ENCODE measurements at places on chromosomes 2 and 18. TPM values are rescaled to one million over a fixed set of nuclear protein-coding genes. Genes with fewer than 3 reads are reported as not detected.

The TCF7L1 gene
- 8.3 TPM for total RNA-seq

The DAW1 gene
- 1.1 TPM for total RNA-seq

The HSPE1 gene
- total RNA-seq: 45.0 TPM

The RFTN2 gene
- 18.9 TPM for total RNA-seq

The LYG2 gene
- not detected for total RNA-seq

The IL36RN gene
- total RNA-seq: not detected

The RAPH1 gene
- 44.8 TPM for total RNA-seq

The FOXI3 gene
- total RNA-seq: not detected

The ESPNL gene
- not detected for total RNA-seq

The HSBP1L1 gene
- total RNA-seq: 11.6 TPM

The NYAP2 gene
- not detected for total RNA-seq

The MARCO gene
- total RNA-seq: 13.7 TPM

DNA sequence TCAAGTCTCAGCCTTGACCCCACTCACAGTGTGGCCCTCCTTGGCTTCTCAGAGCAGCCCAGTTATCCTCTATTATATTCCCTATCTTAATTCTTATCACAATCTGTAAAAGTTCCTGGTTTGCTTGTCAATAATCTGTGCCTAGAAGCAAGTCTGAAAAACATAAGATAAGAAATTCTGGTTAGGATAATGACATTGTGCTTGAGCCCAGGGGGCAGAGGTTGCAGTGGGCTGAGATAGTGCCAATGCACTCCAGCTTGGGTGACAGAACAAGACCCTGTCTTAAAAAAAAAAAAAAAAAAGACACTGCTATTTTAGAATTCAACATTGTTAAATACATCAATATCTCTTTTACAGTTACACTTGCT is 63.9 kb downstream of the TMEM131 start:
- H3K4me1 ChIP-seq: peaks cover 36% of the 10 kb centered on the region

- H3K4me3 ChIP-seq: no peak overlapping the region
- H3K27me3 ChIP-seq: no peaks in the 10 kb centered on the region
- no peak for DNase-seq
- no peaks in the 10 kb centered on the region for H3K4me1 ChIP-seq
- no peaks in the 10 kb centered on the region for H3K36me3 ChIP-seq
Measured at GRCh38 chr2:8620611-8621382, 61.1 kb upstream of the ID2 start.

DNA sequence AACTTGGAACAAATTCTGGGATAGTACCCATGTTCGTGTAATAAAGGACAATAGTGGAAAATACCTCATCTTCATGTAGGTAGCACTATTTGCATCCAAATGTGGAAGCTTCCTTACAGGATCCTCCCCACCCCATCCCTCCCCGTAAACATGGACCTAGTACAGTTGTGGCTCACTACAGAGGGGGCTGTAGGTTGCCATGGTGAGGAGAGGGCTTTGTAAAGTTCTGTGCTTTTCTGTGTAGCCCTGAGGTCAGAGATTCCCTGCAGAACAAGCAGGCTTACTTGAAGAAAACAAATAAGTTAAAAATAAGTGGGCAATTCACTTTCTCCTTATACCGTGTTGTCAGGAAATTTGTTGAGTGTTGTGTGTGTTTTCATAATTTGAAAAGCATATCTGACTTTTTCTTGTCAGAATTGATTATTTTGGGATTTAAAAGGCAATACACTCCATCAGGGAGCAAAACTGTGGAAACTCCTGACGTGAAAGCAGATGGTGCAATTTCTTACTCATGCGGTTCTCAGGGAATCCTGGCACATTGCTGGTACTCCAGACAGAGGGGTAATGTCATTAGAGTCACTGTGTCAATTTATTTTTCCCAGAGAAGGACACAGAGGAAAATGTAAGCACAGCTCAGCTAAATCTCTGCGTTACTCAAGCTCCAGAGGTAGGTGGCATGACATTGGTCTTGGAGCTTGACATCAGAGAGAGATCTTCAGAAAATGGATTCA is 174.2 kb upstream of the LHCGR start:
- no peaks in the 10 kb centered on the region for H3K36me3 ChIP-seq
- H3K4me3 ChIP-seq: no peak overlapping the region
- no peaks in the 10 kb centered on the region for H3K27me3 ChIP-seq
- no peak overlapping the region for H3K27ac ChIP-seq
- DNase-seq: no peak

GRCh38 chr2:170014769-170015168 is 163.2 kb upstream of the MYO3B start:
- no peak overlapping the region for H3K27ac ChIP-seq
- H3K27me3 ChIP-seq: no peaks in the 10 kb centered on the region
- DNase-seq: no peak
- H3K36me3 ChIP-seq: no peaks in the 10 kb centered on the region
- no peak overlapping the region for H3K4me3 ChIP-seq

DNA sequence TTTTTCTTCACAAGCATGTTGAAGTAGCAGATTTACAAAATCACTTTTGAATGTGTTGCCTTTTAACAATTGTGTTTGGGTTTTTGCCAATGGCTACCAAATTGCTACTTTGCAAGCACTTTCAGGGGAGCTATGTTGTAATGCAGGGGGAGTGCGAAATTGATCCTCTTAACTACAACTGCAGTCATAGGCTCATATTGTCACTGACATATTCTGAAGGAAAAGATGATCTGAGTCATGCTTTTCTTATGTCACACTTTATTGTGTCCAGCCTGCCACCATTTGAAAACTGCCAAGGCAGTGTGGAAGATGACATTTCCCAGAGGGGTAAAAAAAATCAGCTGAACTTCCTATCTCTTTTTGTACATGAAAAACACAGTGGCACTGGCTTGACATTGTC is 74.9 kb downstream of the GPD2 start:
- no peak overlapping the region for H3K27ac ChIP-seq
- H3K4me1 ChIP-seq: no peaks in the 10 kb centered on the region

GRCh38 chr2:62076980-62077638 is 118.8 kb upstream of the B3GNT2 start:
- H3K27me3 ChIP-seq: no peaks in the 10 kb centered on the region
- peak overlapping the region; percentile 24 for H3K4me3 ChIP-seq
- peaks cover 22% of the 10 kb centered on the region for H3K4me1 ChIP-seq
- no peak for DNase-seq
- no peak overlapping the region for H3K27ac ChIP-seq
- no peaks in the 10 kb centered on the region for H3K36me3 ChIP-seq

- no peak for DNase-seq
- no peak overlapping the region for H3K27ac ChIP-seq
- no peaks in the 10 kb centered on the region for H3K4me1 ChIP-seq
- no peak overlapping the region for H3K4me3 ChIP-seq
- H3K27me3 ChIP-seq: no peaks in the 10 kb centered on the region
Measured at GRCh38 chr2:234135750-234136221, 85.3 kb downstream of the SPP2 start.

DNA sequence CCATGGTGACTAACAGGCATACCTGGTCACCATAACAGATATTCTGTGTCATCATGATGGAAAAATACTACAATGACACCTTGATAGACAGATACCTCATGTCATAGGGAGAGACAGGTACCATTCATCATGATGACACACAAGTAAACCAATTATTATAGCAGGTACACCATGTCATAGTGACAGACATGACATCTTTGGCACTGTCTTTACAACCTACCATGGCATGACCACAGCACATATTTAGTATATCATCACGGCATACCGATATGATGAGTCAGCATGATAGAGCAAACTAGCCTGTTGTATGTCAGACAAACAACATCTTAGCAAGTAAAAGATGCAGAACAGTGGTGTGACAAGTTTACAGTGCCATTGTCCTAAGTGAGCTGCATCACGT is 101.3 kb upstream of the KLHL29 start:
- peaks cover 19% of the 10 kb centered on the region for H3K4me1 ChIP-seq
- no peak overlapping the region for H3K27ac ChIP-seq

DNA sequence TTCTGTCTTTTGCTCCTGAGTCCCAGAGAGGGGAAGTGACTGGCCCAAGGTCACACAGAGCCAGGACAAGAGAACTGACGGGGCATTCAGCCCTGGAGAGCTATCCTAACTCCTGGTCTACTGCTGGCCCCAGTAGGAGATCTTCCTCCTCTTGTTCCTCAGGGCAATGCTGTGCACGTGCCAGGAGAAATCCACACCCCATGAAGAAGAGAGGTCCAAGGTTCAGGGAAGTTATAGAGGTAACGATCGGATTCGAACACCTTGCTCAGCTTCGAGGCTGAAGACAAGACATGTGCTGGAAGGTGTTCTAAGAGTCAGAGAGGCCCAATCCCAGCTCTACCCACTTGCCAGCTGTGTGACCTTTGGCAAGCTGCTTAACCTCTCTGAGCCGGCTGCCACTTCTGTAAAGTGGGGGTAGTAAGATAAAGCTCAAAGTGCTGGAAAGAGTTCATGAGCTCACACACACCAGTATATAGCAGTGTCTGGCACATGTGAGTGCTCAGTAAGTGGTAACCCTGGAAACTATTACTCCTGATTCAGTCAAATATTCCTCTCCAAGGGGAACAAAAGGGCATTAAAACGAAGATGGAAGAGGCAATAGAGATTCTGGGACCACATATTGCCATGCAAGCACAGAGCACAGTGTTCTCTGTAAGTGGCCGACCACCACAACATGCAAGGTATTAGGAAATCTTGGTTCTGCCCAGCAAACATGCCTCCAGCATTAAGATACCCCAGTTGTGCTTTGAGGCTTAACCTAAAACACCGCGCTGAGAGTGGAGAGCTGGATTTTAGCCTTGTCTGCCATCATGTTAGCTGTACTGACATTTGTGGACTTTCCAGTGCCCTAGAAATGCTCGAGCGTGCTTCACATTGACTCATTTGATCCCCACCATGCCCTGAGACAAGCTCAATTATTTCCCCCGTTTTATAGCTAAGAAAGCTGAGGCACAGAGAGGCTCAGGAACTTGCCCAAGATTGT is 25.6 kb downstream of the SERTAD2 start:
- no peak overlapping the region for H3K4me3 ChIP-seq
- no peak for DNase-seq
- H3K27me3 ChIP-seq: no peaks in the 10 kb centered on the region

- DNase-seq: peak; percentile 82
- H3K4me1 ChIP-seq: peaks cover 24% of the 10 kb centered on the region
- peak overlapping the region; percentile 70 for H3K27ac ChIP-seq
- H3K4me3 ChIP-seq: peak overlapping the region; percentile 12
- no peaks in the 10 kb centered on the region for H3K27me3 ChIP-seq
- no peaks in the 10 kb centered on the region for H3K36me3 ChIP-seq
Measured at GRCh38 chr2:207258263-207258991, 92.7 kb upstream of the KLF7 start.

Measured in thoracic aorta (tissue), 2 donors.